Esophagus squamous epithelium (tissue), 5 donors: ENCODE measurements at places on chromosomes 7 and 10.

DNA sequence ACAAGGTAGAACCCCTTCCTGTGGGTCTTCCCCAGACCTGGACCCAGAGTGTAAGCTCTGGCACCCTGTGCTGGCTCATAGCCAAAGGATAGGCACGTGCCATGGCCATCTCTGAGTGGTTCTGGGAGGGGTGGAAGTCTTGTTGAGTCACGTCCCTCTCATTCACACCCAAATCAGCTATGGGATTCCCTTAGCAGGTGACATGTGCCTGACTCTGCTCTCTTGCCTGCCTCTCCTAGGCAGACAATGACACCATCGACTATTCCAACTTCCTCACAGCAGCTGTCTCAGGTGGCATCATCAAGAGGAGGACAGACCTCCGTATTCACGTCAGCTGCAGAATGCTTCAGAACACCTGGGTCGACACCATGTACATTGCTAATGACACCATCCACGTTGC, 59.8 kb downstream of the C10orf120 start:
- no peak for DNase-seq

DNA sequence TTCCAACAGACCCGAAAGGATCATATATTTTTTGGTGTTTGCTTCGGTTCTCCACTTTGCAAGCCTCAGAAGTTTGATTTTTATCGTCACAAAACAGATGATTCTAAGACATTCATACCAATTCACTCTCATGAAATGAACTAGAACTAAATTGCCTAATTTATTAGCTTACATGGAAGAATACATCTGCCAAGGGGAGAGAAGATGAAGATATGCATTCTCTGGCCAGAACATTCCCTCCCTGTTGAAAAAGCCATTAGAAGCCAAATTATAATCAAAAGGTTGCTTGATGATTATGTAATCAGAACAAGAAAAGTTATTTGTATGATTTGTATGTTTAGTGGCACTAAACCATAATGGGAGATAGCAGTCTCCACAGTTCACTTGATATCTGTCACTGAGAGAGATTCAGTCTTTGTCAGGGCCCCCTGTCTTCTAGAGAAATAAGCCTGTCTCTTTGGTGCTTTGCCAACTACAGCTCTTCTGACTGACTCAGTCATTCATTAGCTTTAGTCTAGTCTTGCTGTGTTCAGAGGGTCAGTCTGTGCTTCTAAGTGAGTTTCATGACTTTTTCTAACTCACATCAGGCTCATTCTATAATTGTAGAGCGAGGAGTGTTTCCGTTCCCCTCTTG, 95.3 kb upstream of the GNAI1 start:
- no peak for DNase-seq

- no peak for DNase-seq
Observed at GRCh38 chr7:111394891-111395290, 167.4 kb downstream of the IMMP2L start.

DNA sequence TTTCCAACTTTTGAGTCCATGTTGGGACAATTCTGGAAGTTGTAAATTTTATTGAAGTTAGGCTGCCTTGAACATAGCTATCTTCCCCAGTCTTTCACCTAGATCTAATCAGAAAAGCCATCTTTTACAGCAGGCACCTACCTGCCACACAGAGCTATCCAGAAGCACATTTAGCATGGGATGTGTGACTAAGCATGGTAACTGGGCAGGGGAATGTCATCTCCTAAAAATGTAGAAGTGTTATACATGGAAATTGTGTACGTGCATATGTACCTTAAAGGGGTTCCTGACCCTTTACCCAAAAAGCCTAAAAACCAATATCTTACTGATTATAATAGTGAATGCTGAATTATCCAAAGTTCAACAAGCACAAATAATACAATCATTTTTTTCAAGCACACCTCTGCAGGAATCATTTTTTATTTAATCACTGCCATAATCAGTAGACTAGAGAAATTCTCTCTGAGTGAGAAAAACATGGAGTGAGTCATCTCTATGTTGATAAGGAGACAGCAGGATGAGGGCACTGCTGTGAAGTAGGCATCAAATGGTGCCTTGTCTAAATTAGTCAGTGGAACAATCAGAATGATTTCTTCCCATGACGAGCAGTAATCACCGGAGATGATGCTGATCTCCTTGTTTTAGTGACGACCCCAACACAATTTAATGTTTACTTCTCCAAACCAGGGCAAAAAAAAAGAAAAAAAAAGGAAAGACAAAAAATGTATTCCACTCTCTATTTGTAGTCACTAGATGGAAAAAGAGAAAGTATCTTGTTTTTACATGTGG, 75.9 kb downstream of the SORBS1 start:
- no peak for DNase-seq

DNA sequence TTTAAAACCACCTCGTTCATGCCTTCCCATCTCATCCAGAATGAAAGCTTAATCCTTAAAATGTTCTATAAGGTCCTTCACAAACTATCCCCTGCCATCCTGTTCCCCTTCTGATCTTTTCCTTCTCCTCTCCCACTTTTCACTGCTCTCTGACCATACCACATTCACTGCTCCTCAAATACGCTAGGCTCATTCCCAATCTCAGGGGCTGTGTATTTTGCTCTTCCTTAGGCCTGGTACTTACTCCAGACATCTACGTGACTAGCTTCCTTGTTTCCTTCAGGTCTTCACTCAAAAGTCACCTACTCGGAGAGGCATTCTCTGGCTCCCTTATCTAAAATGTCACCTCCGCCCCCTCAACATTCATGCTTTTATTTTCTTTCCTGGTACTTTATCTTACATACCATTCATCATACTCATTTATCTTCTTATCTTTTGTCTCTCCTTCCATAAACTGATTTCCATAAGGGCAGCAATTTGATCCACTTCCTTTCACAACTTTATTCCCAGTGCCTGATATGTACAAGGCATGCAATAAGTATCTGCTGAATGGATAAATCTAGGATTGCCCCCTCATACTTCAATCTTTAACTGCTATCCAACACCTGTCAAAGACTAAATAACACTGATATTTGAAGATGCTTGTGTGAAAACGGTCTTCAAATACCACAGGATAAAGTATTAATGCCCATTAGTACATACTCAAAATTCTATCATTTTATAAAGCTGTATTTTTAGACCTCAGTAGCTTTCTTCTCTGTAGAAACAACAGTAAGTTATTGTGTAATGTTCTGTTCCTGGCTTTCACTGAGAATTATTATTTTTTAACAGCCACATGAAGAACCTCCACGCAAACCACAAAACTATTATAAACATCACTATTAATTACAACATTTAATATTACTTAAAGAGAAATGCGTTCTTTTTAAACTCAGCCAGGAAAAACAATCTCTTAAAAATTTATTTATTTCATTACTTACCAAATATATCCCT, 27.0 kb downstream of the JMJD1C start:
- no peak for DNase-seq

DNA sequence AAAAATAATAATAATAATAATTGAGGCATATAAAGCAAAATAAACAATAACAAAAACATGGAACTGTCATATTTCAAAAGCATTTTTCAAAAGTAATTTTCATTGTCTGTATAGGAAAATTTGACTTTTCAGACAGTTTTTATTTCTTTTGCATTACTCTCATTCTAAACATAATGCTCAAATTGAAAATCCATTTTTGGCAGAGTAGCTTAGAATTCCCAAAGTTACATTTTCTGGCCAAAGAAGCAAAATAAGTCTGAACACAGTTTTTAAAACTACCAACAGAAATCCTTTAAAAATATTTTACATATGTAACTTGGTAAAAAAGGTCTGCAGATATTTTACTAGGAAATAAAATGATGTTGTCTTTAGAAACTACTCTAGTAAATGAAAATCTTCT, 535.4 kb downstream of the ANKRD7 start:
- no peak for DNase-seq

GRCh38 chr10:88991899-88992320, 1.3 kb downstream of the FAS start:
- no peak for DNase-seq

DNA sequence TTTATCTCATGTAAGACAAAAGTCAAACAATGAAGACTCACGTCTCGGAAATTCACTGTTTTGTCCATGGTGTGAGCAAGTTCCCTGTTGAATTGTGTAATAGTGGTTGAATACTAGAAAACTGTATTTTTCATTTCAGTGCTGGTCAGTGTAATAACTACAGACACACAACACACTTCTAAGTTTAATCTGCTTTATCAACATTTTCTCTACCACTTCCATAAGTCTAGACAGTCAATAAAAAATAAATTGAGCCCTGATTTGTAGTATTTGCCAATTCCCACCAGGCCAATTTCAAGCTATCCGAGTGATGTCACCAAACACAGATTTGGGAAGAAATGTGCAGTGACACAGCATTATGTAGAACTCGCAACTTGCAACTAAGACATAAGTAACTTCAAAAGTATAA, 81.9 kb downstream of the GPR141 start:
- no peak for DNase-seq

DNA sequence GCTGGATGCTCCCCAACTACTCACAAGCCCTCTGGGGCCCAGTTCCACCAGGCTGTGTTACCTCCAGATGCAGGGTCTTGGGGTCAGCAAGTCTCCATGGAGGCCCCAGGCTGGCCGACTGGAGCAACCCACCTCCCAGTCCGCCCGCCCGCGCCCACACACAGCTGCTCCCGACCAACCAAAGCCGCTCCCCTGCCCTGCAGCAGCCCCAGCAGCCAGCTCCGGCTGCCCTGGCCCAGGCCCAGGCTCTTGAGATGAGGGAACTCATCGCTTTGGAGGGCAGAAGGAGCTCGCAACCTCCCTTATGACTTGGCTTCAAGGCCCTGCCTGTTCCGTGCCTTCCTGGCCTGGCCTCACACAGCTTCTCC, 47.2 kb downstream of the LRRC20 start:
- DNase-seq = no peak

- DNase-seq = no peak
Observed at GRCh38 chr10:87579563-87579962, 74.9 kb downstream of the MINPP1 start.

DNA sequence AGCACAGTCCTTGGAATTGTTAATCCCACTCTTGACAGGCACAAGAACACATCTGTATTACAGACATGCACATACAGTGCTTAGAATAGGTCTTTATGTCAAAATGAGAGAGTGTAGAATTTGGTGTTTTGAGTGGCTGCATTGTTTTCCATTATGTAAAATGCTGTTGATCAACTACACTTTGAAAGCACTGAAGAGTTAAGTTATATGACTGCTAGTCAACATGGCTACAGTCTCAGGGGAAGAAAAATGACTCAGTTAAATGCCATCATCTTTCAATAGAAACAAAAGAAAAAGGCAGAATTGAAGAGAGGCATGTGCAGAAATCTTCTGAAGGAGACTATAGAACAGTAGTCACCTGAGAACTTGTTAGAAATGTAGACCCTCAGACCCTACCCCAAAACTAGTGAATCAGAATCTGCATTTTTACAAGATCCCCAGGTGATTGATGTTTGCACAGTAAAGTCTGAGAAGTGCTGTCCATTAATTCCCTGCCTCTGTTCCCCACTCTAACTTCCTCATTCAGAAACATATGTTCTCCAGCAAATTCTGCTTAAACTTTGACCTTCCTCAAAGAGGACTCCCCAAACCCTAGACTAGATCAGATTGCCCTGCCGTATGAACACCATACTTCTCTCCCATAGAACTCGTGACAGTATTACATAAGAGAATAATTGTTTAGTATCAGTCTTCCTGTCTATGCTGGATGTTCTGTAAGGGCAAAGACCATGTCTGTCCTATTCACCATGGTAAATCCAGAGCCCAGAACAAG, 16.0 kb downstream of the SND1 start:
- no peak for DNase-seq

DNA sequence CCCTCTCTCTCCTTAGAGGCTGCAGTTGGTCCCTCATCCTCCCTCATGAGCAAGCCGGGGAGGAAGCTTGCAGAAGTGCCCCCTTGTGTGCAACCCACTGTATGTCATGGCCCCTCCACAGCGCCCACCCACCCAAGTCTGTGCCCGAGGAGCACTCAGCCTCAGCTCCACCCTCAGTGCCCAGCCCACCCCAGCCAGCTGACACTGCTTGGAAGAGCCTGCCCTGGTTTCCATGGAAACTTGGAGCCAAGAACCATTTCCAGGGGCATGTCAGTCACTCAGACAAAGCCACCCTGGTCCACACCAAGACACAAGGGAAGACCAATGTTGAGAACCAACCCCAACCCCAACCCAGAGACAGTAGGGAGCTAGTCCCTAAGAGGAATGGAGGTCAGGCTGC, 79.5 kb downstream of the PAX2 start:
- DNase-seq = no peak

DNA sequence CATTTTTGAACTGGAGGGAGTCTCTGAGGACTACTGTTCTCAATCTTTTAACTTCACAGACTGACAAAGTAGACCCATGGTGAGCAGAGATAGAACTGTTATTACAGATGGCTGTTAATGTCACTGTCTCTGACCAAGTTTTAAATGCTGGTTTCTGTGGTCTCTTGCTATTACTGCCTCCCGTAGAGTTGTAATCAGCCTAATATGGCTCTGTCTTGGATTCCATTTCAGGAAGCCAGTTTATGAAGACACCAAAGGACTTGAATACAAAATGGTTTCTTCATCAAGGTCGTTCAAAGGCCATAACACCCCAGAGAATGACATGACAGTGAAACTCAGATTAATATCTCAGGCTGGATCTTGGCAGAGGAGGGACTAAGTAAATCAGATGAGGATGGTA, 3.9 kb downstream of the SFRP4 start:
- no peak for DNase-seq

DNA sequence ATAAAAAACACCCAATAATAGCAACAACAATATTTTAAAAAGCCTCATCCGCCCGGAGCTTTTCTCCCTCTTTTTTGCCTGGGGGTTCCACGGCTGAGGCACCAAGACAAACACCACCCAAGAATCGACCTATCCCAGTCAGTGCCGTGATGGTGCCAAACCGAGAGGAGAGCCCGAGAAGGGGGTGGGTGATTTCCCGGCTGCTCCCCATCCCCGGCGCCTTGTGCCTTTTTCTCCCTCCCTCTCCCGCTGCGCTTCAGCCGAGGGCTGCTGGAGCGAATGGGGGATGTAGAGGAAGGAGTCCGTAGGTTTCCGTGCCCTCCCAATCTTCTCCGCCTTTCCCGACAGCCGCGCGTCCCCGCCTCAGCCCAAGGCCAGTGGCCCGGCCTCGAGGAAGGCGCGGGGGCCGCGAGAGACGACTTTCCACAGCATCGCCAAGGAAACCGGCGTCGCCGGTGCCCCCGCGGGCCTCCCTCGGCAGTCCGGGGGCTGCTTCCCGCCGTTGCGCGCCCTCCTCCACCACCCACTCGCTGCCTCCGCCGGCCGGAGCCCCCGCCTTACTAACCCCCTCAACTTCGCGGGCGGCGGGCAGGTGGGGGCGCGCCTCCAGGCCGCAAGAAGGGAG, 1.3 kb downstream of the EGR2 start:
- DNase-seq = no peak

DNA sequence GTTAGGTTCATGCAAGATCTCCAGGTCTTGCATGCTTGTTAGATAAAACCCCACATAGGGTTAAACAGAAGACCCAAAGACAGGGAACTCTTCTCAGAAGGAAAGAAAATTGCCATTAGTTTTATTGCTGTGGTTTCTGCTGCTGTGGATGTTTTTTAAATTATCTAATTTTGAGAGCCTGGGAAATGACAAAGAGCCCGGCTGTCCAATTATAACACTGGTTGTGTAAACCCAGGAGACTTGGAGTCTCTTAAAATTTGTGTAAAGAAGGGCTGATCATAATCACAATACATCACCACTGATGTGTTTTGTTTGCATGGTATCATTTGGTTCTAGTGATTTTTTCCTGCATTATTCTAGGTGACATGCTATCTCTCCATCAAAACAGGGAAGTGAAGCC, 246.5 kb upstream of the MYO3A start:
- no peak for DNase-seq
